ENCODE measurements at places on chromosomes 6 and 20. TPM values are rescaled to one million over a fixed set of nuclear protein-coding genes. Genes with fewer than 3 reads are reported as not detected.
A peak's percentile ranks its signal among the peaks of the same experiment; 100 is the strongest.

GRCh38 chr6:159062976-159063375 is 18.2 kb upstream of the TAGAP start:
- no peak overlapping the region for H3K27ac ChIP-seq
- H3K36me3 ChIP-seq = no peaks in the 10 kb centered on the region
- H3K4me1 ChIP-seq = no peaks in the 10 kb centered on the region
- no peak for DNase-seq
- peaks cover 52% of the 10 kb centered on the region for H3K27me3 ChIP-seq

DNA sequence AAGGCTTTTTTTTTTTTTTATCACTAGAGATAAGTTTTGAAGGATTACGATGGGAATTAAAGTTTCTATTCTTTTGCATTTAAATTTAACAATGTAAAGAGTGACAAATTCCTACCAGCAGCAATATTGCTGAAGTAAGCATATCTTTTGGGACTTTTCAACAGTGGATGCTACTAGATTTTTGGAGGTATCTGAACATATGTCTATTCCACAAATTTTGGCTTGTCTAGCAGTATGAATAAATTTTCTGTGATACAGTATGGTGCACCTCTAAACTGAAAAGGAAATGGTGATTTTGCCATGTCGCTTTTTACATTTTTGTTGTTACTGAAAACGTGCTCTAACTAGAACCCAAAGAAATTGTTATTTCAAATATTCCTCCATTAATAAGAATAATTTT is 368.3 kb upstream of the MANEA start:
- no peaks in the 10 kb centered on the region for H3K36me3 ChIP-seq
- DNase-seq = no peak
- H3K27ac ChIP-seq = no peak overlapping the region
- peaks cover 11% of the 10 kb centered on the region for H3K27me3 ChIP-seq
- H3K4me3 ChIP-seq = no peak overlapping the region

DNA sequence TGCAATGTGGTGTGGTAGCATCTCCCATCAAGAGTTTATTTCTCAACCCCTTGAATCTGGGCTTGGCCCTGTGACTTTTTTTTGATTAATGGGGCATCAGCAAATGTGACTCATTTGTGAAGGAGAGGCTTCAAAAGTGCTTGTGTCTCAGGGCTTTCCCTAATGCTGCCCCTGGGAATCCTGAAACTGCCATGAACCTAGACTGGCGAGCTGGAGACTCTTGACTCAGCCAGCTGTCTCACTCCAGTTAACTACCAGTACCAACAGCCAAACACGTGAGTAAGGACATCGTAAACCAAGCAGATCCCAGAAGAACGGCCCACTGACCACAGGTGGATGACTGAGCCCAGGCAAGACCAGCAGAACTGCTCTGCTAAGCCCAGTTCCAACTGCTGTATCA is 72.8 kb upstream of the ADTRP start:
- H3K27me3 ChIP-seq = no peaks in the 10 kb centered on the region
- H3K4me3 ChIP-seq = no peak overlapping the region
- peak overlapping the region; percentile 68 for H3K27ac ChIP-seq
- no peak for DNase-seq
- H3K36me3 ChIP-seq = no peaks in the 10 kb centered on the region

- peaks cover 53% of the 10 kb centered on the region for H3K4me1 ChIP-seq
- H3K4me3 ChIP-seq = peak overlapping the region; percentile 23
- H3K27me3 ChIP-seq = no peaks in the 10 kb centered on the region
- DNase-seq = no peak
These were observed 4.6 kb downstream of the FILIP1 start for GRCh38 chr6:75489025-75489424.

- H3K27ac ChIP-seq = peak overlapping the region; percentile 18
- H3K4me3 ChIP-seq = no peak overlapping the region
- DNase-seq = no peak
- H3K4me1 ChIP-seq = peaks cover 93% of the 10 kb centered on the region
- H3K36me3 ChIP-seq = peaks cover under 1% of the 10 kb centered on the region
These were observed 16.8 kb downstream of the PHACTR2 start for GRCh38 chr6:143694560-143694959.

DNA sequence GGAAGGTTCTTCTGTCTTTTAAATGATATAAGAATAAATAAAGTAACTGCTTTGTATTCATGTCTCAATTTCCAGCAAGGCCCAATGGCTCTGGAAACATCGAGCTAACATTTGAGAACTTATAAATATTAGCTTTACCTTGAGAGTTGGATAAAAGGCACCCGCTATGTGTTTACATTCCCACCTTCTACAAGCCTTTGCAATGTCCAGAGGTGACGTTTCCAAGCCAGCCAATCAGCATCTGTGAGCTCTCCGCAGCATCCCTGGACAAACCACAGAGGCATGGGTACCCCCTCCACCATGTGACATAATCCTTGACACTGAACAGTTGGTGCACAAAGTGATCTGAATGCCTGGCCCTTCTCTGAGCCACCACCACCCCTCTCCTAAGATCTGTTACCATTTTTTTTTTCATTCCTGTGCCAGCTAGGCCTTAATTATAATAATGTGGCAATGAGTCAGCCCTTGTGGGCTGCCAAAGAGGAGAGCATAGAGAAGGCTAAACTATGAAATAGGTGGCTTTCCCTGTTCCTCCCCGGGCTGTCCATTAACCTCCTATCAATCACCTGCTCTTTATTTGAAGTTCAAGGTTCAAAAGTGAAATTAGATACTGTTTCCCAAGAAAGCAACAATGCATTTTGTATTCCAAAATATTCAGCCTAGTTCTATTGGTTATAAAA is 4.1 kb downstream of the CBLN4 start:
- DNase-seq = no peak
- H3K4me1 ChIP-seq = no peaks in the 10 kb centered on the region
- H3K27me3 ChIP-seq = no peaks in the 10 kb centered on the region
- no peak overlapping the region for H3K4me3 ChIP-seq
- no peak overlapping the region for H3K27ac ChIP-seq
- no peaks in the 10 kb centered on the region for H3K36me3 ChIP-seq

- H3K27me3 ChIP-seq = peaks cover 2% of the 10 kb centered on the region
- no peak overlapping the region for H3K4me3 ChIP-seq
These were observed 8.1 kb upstream of the EEF1A1 start for GRCh38 chr6:73528897-73529296.

- DNase-seq = no peak
- H3K27ac ChIP-seq = no peak overlapping the region
- no peak overlapping the region for H3K4me3 ChIP-seq
- H3K36me3 ChIP-seq = peaks cover 23% of the 10 kb centered on the region
- H3K4me1 ChIP-seq = peaks cover 4% of the 10 kb centered on the region
These were observed 22.2 kb downstream of the KDM1B start for GRCh38 chr6:18177286-18177965.

DNA sequence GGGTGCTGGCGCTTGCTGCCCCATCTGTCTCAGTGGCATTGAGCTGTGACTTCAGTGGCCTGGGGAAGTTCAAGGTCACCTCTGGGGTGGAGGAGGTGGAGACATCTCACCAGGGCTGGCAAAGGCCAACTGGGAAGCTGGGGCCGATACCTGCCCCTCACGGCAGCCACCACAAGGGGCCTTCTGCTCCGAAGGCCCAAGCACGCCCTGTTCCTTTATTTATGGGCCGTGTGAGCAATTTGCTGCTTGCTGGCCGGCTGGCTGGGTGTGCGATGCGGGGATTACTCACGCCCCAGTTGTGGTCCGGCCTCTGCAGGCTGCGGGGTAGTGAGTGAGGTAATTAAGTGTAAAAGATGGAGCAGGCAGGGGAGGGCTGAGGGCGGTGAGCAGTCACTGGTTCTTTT is 13.2 kb upstream of the SCRT2 start:
- peaks cover 48% of the 10 kb centered on the region for H3K27me3 ChIP-seq
- H3K36me3 ChIP-seq = no peaks in the 10 kb centered on the region
- no peak for DNase-seq
- no peak overlapping the region for H3K27ac ChIP-seq
- H3K4me1 ChIP-seq = no peaks in the 10 kb centered on the region

DNA sequence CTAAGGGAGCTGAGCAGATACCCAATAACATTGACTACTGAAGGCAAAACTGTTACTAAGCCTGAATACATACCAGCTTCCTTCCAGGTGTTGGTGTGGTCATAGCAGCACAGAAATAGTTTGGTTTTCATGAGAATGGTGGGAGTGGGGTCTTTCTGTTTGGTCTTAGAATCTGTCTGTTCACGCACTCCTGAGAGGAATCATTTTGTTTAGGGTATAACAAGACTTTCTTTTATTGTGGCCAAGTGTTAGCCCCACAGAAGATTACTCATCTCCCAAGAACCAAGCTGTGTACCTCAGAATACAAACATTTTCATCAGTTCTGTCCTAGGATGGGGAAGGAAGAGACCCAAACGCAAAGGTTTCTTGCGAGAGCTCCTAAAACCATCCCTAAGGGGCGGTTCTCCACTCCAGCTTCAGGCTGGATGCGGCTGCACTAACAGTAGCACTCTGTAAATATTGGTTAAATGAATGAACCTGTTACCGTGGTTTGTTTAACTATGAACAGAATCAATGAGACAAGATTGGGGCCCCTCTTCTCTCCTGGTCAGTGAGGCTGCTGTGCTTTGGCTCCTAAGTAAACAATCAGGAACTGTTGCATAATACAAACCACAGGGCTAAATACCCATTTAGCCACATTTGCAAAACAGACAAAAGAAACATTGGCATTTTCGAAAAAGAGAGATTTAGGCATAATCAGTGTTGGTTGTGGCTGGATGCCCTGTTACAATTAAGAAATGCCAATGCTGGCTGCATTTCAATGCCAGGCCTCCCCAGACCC is 44.9 kb downstream of the SNAP25 start:
- H3K36me3 ChIP-seq = no peaks in the 10 kb centered on the region
- no peak overlapping the region for H3K4me3 ChIP-seq
- peaks cover 11% of the 10 kb centered on the region for H3K4me1 ChIP-seq
- H3K27ac ChIP-seq = no peak overlapping the region

- no peak overlapping the region for H3K4me3 ChIP-seq
- no peaks in the 10 kb centered on the region for H3K36me3 ChIP-seq
- no peaks in the 10 kb centered on the region for H3K27me3 ChIP-seq
- peaks cover 17% of the 10 kb centered on the region for H3K4me1 ChIP-seq
- DNase-seq = no peak
- H3K27ac ChIP-seq = peak overlapping the region; percentile 19
These were observed 510.5 kb upstream of the MAP3K7 start for GRCh38 chr6:91097364-91097763.

DNA sequence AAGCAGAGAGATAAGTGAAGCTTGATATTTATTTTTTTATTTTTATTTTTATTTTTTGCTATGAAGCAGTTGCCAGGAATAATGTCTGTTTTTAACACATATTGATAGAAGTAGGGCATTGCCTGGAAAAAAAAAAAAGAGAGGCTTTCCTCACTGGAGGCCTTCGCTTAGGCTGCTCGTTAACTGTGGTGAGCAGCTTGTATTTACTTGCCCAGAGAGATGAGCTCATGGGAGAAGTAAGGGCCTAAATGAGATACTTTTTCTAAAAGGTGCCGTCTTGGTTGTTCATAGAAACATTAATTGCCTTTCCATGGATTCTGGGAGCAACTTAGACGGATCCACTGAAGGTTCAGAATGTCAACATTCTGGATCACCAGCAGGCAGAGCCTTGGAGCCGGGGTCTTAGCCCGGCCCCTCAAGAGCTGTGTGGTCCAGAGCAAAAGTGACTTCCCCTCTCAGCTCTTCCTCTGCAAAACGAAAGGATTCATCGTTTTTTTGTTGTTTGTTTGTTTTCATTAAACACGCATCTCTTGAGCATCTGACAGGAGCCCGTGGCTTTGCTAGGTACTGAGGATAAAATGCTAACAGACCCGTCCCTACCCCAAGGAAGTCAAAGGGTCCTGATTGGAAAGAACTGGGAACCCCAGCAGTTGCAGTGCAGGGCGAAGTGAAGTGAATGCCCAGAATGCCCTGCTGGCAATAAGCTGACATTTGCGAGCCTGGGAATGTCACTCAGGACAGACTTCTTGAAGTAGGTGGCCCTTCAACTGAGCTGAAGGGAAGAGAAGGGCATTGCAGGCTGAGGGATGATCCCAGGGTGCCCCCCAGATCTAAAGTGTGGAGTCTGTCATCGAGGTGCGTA is 138.5 kb downstream of the ZDHHC14 start:
- H3K36me3 ChIP-seq = no peaks in the 10 kb centered on the region
- no peak overlapping the region for H3K4me3 ChIP-seq

DNA sequence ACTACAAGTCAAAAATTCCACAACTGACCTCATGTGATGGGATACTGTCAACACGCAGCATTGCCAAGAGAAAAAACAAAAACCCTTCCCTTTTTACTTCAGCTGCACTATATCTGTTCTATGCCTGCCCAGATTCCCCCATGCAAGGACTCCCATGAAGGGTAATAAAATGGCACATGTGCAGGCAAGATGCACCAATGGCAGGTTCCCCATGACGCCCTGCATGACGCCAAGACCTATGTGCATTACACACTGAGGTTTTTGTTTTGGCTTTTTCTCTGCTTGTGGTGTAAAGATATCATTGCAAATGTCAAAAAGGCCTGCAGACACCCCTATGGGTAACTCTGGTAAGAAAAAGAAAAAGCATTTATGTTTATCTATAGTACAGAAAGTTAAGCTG is 403.4 kb downstream of the HDGFL1 start:
- no peaks in the 10 kb centered on the region for H3K4me1 ChIP-seq
- H3K27me3 ChIP-seq = no peaks in the 10 kb centered on the region
- DNase-seq = no peak

DNA sequence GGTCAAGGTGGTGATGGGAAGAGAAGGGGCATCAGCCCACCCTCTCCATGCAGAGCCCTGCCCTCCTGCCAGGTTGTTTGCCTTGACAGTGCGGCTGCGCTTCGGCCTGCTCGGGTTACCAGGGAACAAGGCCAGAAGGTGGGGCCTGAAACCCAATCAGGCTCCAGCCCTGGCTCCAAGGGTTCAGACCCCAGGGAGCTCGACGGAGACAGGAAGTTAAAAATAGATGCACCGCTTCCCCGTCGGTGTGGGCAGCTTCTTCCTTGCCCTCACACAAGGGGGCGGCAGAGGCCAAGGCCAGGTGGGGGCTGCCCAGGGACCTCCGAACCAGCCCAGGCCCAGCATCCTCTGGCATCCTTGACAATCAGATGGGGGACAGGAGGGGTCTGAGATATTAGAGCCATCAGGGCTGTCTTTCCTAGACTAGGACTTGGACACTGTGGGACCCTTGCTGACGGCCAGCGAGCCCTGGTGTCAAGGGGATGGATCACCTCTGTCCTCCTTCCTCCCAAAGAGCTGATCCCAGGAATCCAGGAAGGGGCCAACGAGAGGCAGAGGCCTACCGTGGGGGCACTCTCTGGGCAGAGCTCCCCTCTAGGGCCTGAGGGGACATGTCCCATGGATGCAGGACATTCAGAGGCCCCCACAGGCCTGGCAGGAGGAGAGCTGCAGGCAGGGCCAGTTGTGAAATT is 65.2 kb downstream of the RIPOR3 start:
- H3K4me1 ChIP-seq = no peaks in the 10 kb centered on the region
- DNase-seq = no peak
- H3K36me3 ChIP-seq = no peaks in the 10 kb centered on the region
- no peak overlapping the region for H3K27ac ChIP-seq

GRCh38 chr6:70375882-70376281 is 37.4 kb upstream of the FAM135A start:
- peaks cover 12% of the 10 kb centered on the region for H3K4me1 ChIP-seq
- H3K36me3 ChIP-seq = no peaks in the 10 kb centered on the region
- no peak overlapping the region for H3K4me3 ChIP-seq
- H3K27me3 ChIP-seq = peaks cover 8% of the 10 kb centered on the region
- H3K27ac ChIP-seq = no peak overlapping the region
- no peak for DNase-seq

The EDN1 gene
- total RNA-seq = 10.6 TPM

The MYT1 gene
- total RNA-seq = not detected

The TM9SF4 gene
- 87.9 TPM for total RNA-seq

The C6orf118 gene
- total RNA-seq = not detected

The KCNK17 gene
- total RNA-seq = not detected

The TRIM15 gene
- total RNA-seq = not detected

The GPSM3 gene
- 5.6 TPM for total RNA-seq

Data from chondrocyte (in vitro differentiated cells).